ENCODE measurements at places on chromosomes 2 and 18.

GRCh38 chr2:176595986-176596385 lies 326.7 kb downstream of the MTX2 start:
- no peak for DNase-seq

- DNase-seq = no peak
Observed at GRCh38 chr2:237132799-237133198, 47.1 kb downstream of the COPS8 start.

DNA sequence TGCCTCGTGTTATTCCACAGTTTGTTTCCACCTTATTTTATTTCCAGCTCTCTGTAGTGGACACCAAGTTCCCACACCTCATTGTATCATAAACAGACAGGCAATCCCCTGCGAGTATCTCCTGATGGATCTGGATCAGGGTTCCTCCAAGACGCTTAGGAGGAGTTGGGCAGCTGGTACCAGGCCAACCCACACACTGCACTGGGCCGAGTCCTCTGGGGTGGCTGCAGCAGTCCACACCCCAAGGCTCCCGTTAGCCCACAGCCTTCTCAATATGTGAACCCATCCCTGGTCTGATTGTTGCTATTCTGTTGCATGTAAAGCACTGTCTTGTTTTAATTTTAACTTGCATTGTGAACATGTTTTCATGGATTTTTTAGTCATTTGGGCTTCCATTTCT lies 178.8 kb upstream of the RAB6C start:
- DNase-seq = no peak

DNA sequence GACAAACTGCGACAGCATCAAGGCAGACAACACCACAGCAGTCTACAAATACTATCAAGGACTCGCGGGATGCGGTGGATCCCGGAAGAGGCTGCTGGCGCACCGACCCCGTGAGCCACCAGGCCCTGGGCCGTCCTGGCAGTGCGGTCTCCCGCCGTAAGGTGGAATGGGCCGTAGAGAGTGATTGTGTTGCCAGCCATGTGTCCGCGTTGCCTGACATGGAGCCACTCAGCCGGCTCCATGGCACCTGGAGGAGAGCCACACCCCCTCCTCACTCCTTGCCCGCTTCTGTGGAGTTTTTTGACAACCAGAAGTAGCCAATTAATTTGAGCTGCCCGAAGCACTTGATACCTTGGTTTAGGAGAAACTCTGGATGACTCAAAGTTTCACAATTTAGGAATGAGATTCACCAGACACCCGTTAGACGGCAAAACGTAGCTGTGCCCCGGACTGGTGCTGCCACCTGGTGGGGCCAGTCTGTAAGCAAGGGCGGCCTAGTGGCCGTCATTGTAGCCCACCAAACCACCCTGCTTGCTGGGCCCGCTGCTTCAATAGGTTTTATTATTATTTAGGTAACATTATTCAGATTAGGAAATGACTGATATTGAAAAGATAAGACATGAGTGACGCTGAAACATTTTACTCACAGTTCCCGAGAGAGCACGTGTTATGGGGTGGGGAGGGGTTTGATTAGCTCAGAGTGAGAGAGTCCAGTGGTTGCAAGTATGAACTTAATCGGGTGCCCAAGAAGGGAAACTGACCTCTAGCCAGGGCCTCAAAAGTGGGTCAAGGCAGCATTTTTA lies 10.2 kb upstream of the IMP4 start:
- DNase-seq = peak; percentile 57

DNA sequence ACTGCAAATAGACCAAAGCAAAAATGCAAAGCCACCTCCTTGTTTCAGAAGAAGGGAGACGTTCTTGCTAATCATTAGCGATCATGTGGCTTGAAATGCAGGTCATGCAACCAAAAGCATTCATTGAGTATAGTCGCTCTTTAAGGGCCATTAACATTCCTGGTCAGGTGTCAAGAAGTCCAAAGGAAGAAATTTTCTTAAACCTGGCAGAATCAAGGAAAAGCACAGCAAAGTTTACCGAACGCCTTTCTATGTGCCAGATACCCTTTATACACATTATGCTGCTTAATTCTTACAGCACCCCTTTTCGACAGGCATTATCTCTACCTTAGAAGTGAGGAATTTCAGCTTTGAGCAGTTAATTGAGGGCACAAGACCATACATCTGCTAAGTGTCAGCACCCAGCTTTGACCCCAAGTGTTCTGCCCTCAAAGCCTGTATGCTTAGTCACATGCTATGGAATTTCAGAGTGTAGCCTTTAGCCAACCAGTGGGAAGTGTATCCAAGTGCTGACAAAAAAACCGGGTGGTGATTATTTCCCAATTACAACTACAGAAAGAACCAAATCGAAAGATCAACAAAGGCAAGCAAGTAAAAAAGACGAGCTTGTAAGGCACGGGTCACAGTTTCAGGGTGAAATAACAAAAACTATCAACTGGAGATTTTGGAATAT lies 70.8 kb downstream of the EPHA4 start:
- DNase-seq = peak; percentile 81

DNA sequence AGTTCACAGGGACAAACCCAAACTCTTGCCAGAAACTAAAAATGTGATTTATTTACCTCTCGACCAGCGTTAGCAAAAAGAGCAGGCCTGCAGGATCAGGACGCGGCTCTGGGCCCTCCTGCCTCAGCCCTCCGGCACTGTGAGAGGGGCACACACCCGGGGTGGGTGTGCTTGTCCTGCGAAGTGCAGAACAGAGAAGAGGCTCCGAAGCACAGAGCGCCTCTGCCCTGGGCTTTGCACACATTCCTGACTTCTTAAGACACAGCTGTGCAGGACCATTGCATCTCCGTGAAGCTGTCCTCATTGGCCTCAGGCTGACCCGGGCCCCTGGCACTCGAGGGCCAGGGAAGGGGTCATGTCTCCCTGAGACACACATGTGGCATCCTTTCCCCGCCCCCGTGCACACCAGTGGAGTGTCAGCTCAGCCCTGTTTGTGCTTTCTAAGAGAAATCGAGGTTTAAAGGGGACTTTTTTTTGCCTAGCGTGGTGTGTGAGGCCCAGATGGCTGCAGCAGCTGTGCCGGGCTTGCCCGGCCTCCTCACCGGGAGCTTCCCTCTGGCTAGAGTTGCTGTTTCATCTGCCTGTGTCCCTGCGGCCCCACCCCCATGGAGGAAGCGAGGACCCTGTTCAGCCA lies 9.9 kb upstream of the NFATC1 start:
- DNase-seq = no peak

DNA sequence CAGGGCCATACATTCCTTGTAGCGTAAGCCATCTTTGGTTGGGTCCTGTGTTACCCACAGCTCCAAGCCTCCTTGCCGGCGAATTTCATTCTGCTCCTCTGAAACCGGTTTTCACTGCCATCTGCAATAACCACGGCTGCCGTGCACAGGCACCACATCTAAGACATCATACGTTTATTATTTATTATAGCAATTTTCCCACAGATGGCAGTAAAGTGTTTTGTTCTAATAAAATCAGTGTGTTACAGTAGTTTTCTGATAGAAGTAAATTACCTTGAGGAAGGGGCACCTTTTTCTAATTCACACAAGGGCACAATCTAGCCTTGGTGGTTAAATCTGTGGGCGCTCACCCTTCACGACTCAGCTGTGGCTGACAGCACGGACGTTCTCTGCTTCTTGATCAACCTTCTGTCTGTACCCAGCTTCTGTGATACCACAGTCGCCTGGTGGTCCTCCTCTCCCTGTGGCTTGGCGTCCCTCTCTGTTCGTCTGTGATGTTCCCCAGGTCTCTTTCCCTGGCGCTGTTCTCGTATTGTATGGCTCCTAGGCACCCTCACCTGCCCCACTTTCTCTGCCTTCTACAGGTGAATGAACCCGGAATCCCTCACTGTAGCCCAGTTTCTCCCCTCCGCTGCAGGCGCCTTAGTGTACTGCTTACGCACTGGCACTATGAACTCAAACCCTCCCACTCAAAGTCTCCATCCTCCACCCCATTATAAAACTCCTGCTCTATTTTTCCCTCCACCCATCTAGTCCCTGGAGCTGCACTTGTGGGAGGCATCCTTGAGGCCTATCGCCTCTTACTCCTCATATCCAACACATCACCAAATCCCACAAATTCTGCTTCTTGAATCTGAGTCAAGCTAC lies 236.8 kb downstream of the DYSF start:
- DNase-seq = no peak

DNA sequence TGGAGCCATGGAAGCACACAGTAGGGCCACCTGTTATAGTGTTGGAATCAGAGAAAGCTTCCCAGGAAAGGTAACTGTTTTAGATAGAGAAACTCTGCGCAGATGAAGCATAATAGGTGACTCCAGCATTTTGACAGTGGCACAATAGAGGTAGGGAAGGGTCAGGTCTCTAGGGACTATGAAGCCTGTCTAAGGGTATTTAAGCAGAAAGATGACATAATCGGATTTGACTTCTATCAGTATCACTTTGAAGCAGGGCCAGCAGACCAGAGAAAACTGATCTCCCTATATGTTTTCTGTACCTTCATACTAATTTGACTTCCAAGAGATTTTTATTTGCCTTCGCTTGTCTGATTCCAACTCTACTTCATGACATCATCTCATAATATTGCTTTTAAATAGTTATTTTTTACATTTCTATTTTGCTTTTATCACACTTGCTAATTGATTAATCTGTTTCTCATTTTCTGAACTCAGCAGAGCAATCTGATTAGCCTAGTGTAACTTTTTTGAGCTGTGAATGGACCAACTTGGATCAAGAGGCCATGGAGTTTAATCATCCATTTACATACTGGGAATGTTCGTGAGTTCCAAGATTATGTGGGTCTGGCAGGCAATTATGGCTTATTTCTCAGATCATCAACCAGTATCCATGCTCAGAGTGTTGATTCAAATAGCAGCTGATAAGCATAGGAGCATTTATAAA lies 8.4 kb upstream of the HIBCH start:
- DNase-seq = no peak

GRCh38 chr2:71923887-71924533 lies 223.7 kb downstream of the CYP26B1 start:
- DNase-seq = peak; percentile 42

- no peak for DNase-seq
Observed at GRCh38 chr2:109466674-109467575, 146.8 kb downstream of the SEPTIN10 start.

DNA sequence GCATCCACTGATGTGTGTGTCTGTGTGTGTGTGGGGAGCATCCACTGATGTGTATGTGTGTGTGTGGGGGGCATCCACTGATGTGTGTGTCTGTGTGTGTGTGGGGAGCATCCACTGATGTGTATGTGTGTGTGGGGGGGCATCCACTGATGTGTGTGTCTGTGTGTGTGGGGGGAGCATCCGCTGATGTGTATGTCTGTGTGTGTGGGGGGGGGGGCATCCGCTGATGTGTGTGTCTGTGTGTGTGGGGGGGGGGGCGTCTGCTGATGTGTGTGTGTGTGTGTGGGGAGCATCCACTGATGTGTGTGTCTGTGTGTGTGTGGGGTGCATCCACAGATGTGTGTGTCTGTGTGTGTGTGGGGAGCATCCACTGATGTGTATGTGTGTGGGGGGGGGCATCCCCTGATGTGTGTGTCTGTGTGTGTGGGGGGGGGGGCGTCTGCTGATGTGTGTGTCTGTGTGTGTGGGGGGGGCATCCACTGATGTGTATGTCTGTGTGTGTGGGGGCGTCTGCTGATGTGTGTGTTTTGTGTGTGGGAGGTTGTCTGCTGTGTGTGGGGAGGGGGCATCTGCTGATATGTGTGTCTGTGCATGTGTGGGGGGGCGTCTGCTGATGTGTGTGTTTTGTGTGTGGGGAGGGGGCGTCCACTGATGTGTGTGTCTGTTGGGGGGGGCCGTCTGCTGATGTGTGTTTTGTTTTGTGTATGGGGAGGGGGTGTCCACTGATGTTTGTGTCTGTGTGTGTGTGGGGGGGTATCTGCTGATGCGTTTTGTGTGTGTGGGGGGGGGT lies 125.9 kb downstream of the NFATC1 start:
- DNase-seq = no peak

DNA sequence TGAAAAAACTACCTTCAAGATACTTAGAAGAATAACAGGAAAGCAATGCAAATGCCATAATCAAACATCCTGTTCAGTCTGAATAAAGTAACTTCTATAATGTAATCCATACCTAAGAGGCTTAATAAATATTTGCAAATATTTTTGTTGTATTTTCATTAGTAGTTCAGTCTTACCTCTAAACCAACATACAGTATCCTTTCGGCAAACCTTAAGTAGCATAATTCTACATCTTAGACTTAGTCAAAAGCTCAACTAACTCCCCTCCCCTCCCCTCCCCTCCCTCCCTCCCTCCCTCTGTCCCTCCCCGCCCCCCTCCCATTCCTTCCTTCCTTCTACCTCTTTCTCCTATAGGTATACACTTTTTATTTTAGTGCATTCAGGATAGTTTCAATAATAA lies 1373.2 kb downstream of the SUCLG1 start:
- no peak for DNase-seq

DNA sequence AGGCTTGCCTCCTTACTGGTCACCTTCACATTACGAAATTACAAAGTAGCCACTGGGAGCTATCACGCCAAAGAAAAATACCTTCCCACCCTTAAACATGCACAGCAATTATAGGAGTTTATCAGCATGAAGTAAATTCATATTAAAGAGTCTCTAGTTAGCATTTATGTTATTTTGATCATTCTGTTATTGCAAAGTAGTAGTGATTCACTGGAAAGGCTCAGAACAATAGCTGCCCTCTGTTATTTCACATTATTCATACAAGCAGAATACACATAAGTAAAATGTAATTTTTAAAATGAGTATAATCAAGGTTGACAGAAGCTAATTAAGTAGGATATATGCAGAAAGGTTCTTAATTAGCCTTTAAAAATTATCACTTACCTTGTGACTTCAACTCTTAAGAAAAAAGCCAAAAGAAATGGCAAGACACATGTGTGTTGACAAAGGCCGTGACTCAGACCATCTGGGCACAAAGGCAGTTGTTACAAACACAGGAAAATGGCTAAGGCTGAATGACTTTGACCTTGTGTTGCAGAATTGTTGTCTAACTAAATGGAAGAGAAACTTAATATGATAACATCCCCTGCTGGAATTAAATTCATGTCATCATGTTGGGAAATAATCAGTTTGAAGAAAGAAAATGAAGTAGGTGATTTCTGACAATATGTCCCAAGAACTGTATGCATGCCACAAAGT lies 108.3 kb downstream of the ARL6IP6 start:
- no peak for DNase-seq

DNA sequence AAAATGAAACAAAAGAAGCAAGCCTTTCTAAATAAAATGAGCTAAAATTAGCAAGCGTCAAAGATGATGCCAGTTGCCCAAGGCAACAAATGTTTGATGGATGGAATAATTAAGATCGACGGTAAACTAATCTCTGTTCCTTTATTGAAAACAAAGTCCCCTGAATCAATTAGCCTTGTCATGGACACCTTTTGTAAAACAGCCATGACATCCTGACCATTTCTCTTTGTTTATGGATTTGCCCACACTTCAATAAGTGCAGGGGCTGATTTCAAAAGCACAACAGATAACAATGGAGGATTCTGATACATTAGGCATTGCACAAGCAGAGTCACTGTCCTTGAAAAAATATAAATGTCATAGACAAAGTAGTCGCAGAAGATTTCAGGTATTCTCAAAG lies 160.1 kb upstream of the HNRNPA3 start:
- no peak for DNase-seq

DNA sequence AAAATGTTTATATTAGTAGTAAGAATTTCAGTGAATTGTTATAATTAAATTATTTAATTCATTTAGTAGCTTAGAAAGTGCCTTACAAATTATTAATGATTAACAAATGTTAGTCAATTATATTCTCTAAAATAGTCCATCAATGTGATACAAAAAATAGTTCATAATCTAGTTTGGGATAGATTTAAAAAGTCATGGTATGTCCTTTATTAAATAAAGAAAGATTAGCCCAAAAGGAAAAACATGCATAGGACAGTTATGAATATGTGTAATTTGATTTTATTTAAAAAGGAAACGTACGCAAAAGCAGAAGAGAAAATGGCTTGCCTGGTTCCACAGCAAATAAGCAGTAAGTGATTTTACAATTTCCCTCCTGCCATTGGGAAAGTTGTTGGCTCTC lies 768.5 kb downstream of the TRIB2 start:
- DNase-seq = no peak

Measured in PC-9 (cell line).